ENCODE measurements at places on chromosomes 1 and 21.

- DNase-seq: no peak
Measured at GRCh38 chr1:42983693-42984092, 25.0 kb upstream of the SLC2A1 start.

GRCh38 chr1:208009706-208010444 lies 99.0 kb upstream of the CD34 start:
- no peak for DNase-seq

- no peak for DNase-seq
Measured at GRCh38 chr1:114263343-114263742, 109.7 kb upstream of the SYT6 start.

DNA sequence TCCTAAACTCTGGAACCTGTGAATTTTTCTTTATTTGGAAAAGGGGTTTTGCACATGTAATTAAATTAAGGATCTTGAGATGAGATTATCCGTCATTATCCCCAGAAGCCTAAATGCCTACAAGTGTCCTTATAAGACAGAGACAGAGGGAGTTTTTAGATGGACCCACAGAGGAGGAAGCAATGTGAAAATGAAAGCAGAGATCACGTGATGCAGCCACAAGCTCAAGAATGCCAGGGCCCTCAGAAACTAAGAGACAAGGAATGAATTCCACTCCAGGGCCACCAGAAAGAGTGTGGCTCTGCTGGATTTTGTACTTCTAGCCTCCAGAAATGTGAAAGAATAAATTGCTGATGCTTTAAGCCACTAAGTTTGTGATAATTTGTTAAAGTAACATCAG lies 183.6 kb upstream of the UBE2U start:
- DNase-seq: no peak

DNA sequence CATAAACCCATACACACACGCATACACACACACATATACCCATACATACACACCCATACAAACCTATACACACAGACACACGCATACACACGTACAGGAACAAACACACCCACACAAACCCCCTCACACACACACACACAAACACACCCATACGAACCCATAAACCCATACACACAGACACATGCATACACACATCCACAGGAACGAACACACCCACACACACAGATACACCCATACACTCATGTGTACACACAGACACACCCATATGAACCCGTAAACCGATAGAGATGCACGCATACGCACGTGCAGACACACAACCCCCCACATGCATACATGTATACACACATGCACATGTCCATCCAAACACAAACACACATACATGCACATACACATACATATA lies 9.5 kb downstream of the WNT9A start:
- peak; percentile 27 for DNase-seq

DNA sequence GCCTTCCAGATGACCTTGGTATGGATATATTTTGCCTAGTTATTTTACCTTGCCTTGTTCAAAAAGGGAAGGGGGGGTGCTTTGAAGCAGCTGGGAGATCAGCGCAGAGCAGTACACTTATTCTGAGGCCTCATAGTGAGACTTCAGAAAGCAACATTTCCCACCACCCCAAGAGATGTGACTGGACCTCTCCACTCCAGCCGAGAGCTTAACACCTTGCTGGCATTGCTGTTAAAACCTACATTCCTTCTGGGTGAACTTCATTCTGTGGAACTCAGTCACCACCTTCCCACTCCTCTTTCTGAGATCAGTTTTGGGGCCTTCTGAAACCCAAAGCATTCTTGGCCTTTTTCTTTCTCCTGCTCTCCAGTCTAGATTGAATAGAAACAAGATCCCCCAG lies 148.7 kb downstream of the BARHL2 start:
- no peak for DNase-seq

GRCh38 chr1:40710581-40711315 lies 19.2 kb downstream of the NFYC start:
- DNase-seq: no peak

DNA sequence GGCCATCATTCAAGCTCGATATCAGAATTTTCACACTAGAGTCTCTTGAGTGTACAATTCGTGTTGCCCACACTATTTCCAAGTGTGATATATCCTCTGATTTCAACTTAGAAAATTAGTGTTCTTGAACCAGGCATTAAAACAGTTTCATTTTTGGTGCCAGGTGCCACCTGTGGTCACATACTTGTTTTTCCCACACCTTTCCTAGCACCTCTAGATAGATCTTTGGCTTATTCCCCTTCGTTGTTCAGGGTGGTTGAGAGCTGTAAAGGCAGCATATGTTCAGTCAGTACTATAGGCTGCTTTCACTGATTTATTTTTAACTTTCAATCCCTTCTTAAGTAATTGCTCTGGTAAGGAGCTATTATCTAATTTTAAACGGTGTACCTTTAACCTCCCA lies 131.1 kb downstream of the NEK7 start:
- DNase-seq: no peak

- DNase-seq: no peak
Measured at GRCh38 chr1:171879556-171879955, 38.3 kb downstream of the DNM3 start.

- peak; percentile 94 for DNase-seq
Measured at GRCh38 chr1:182143154-182143657, 81.7 kb upstream of the ZNF648 start.

GRCh38 chr21:32352526-32352925 lies 40.3 kb downstream of the URB1 start:
- no peak for DNase-seq

- DNase-seq: no peak
Measured at GRCh38 chr1:32764826-32765569, 52.2 kb downstream of the YARS1 start.

DNA sequence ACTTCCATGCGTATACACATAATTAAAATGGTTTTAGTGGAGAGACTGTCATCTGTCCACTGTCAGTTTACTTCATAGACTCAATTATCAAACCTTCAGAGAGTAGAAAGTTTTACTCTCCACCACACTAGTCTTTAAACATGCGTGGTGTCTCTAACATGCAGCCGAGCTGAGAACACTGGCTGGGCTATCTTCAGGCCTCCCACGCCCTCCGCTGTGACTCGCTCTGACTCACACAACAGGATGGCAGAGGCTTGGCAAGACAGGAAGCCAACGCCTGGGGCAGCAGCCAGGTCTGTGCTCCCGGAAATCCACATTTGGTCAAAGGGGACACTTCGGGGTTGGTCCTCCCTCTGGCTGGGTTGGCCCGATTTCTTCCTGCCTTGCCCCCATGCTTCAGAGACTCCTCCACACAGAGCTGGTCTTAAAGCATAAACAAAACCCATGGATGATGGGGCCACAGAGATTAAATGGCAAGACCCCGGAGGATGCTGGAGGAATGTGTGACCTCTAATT lies 22.7 kb upstream of the IFNGR2 start:
- DNase-seq: no peak

DNA sequence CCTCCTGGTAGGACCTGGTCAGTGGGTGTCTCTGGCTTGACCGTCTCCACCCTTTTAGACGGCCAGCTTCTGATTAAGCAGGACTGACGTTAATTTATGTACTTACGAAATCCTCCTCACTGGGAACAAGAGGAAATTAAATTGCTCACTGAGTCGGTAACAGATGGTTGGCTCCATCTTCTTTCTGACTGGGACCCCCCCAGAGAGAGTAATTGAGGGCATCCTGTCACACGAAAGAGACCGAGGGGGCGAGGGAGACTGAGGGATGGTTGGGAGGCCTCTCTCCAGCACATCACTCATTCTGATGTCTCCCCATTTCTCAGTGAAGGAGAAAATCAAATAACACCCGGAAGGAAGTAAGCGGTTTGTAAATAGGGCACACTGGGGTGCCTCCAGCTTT lies 104.8 kb downstream of the OMA1 start:
- no peak for DNase-seq

DNA sequence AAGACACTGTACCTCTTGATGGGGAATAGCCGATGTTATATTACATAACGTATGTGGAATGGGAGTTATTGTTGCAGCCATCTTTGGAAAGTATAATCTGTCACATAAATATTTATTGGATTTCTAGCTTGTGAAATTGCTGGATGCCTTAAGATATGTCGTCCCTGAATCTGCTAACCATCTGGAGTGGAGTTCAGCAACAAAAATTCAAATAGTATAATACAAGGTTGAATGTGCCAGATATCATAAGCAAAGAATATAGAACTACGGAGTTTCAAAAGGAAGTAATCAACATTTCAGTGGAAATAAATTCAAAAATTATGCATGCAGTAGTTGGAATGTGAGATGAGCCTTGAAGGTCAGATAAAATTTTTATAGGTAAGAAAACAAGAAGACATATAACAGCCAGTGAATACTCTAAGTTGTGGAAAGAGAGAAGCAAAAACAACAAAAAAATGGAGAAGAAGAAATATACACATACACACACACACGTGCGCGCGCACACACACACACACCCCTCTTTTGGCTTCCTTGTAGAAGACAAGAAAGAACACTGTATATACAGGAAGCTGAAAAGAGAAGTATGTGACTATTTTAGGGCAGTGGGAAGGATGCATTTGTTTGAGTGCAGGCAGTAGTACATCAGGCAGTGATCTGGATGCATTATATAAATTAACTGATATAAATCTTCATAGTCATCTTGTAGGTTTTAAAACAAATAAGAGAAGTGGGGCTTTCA lies 516.7 kb downstream of the KCNT2 start:
- DNase-seq: no peak

DNA sequence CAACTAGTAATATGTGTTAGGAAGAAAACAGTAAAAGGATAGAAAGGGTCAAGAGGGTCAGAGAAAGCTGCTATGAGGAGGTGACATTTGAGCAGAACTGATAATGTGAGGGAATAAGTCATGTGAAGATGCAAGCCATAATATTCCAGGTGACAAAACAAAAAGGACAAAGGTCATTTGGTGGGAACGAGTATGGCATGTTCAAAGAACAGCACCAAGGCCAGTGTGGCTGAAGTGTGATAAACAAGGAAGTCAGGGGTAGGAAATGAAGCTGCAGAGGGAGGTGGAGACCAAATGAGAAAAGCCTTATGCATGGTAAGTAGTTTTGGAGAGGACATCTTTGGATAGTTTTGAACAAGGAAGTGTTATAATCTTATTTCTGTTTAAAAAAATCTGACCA lies 46.7 kb downstream of the LPGAT1 start:
- no peak for DNase-seq

- DNase-seq: no peak
Measured at GRCh38 chr1:60171801-60172200, 98.2 kb upstream of the C1orf87 start.

DNA sequence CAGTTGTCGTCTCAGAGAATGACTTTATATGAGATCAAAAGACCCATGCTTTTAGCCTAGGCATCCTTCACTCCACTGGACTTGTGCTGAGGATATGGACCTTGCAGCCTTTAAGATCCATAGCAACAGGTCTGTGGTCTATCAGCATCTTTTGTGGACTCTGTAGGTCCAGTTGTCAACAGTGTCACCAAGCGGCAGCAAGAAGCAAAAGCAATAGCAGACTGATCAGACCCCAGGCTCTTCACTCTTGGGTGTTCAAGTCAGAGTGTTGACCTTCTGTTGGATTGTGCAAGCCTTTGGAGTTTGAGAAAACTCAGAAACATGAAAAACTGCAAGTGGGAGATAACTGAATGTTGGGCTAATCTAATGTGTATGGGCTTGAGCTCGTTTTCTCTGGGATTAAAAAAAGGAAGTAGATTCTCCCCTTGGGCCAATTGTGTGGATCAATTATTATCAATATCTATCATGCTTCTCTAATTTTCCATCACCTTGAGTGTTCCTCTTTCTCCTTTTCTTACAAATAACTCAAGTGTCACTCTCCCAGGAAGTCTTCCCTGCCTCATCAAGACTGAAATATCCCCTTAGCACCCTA lies 144.2 kb downstream of the LYPLAL1 start:
- peak; percentile 47 for DNase-seq

DNA sequence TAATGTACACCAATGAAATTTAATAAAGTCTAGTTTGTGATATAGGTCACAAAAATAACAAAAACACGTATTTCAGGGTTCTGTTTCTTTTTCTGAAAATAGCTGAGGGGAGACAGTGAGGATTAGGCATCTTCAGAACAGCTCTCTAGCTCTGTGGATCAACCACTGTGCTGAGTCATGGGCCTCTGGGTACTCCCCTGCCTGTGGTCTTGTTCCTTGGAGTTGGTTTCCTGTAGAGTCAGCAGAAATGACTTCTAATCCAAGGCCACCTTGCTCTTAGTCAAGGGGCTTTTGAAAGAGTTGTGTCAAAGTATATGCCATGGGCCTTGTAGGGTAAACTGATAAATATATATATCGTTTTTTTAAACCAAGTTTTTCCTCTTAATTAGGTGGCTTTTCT lies 141.8 kb upstream of the ZRANB2 start:
- DNase-seq: no peak

DNA sequence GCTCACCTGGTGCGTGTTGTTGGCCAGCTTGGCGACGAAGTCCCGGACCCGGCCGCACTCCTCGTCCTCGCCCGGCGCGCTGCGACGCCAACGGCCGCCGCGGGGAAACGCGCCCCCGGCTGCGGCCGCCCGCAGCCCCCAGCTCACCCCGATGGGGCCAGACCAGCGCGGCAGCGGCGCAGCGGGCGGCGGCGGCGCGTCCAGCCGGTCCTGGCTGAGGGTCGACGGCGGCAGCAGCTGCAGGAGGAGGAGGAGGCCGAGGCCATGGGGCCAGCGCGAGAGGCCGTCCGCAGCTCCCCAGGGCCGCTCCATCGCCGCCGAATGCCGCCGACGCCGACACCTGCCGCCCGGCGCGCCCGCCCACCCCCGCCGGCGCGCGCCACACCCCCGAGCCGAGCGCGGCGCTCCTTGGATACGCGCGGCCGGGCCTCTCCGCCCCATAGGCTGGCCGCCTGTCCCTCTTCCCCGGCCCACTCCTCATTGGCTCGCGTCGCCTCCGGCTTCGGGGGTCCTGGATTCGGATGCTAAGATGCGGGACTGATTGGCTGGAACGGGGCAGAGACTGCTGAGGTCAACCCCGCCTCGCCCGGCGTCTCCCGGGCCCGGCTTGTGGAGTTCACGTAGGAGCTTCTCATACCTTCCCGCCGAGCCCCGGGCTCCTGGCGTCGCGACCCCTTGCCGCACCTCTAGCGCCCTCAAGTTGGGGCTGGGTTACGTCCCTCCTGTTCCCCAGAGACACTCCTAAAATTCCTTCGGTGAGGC lies at the start of gene SORT1:
TSS of gene SORT1 (minus strand) at position 338 of the 762 bp plus-strand sequence. CDS start at position 312, 26 bp downstream.
- DNase-seq: peak; percentile 98

GRCh38 chr1:67053535-67053784 lies 488 bp downstream of the SLC35D1 start:
- DNase-seq: peak; percentile 80
